ENCODE measurements at places on chromosomes 11 and 22. TPM values are rescaled to one million over a fixed set of nuclear protein-coding genes. Genes with fewer than 3 reads are reported as not detected.

The HTR3B gene
- 0.09 TPM for total RNA-seq

The PATE3 gene
- not detected for total RNA-seq

DNA sequence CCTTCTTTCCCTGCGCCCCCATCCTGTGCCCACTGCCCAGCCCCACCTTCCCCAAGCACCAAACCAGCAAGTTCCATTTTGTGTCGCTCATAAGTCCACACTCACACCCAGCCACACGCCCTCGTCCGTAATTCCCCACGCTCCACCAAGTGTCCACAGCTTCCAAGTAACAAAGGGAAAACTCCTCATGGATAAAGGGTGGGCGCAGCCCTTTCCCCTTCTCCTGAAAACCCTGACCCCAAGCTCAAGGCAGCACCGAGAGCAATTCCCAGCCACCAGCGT lies 458 bp downstream of the FXYD6 start:
- no peak for DNase-seq
- peaks cover 81% of the 10 kb centered on the region for H3K27me3 ChIP-seq
- H3K4me3 ChIP-seq = peak overlapping the region; percentile 36
- H3K4me1 ChIP-seq = peaks cover 12% of the 10 kb centered on the region
- H3K27ac ChIP-seq = no peak overlapping the region
- no peaks in the 10 kb centered on the region for H3K36me3 ChIP-seq

GRCh38 chr11:130726234-130727037 lies 189.8 kb downstream of the SNX19 start:
- peak overlapping the region; percentile 57 for H3K27ac ChIP-seq
- H3K4me3 ChIP-seq = no peak overlapping the region
- H3K27me3 ChIP-seq = no peaks in the 10 kb centered on the region
- no peaks in the 10 kb centered on the region for H3K36me3 ChIP-seq
- no peaks in the 10 kb centered on the region for H3K4me1 ChIP-seq

DNA sequence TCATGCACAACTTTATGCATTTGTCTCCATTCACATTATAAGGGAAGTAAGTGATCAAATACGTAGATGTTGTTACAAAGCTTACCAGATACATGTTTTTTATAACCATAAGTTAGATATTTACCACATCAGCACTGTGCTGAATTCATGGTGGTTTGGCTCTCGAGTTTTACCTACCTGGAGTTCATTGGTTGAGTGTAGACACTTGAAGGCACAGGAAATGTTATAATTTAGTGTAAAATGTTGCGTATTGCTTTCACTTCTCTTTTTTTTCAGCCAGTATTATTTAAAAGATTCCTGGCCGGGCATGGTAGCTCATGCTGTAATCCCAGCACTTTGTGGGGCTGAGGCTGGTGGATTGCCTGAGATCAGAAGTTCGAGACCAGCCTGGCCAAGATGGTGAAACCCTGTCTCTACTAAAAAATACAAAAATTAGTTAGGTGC lies 53.1 kb upstream of the GRK2 start:
- no peaks in the 10 kb centered on the region for H3K27me3 ChIP-seq
- H3K27ac ChIP-seq = no peak overlapping the region
- no peak overlapping the region for H3K4me3 ChIP-seq
- DNase-seq = no peak

DNA sequence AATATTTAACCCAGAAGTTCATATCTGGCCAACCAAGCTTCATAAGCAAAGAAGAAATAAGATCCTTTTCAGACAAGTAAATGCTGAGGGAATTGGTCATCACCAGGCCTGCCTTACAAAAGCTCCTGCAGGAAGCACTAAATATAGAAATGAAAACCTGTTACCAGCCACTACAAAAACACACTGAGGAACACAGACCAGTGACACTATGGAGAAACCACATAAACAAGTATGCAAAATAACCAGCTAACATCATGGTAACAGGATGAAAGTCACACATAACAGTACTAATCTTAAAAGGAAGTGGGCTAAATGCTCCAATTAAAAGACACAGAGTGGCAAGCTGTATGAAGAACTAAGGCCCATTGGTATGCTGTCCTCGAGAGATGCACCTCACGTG lies 311.4 kb downstream of the DYNC2H1 start:
- no peak overlapping the region for H3K4me3 ChIP-seq
- H3K36me3 ChIP-seq = no peaks in the 10 kb centered on the region
- H3K27me3 ChIP-seq = no peaks in the 10 kb centered on the region
- H3K4me1 ChIP-seq = no peaks in the 10 kb centered on the region
- no peak for DNase-seq

DNA sequence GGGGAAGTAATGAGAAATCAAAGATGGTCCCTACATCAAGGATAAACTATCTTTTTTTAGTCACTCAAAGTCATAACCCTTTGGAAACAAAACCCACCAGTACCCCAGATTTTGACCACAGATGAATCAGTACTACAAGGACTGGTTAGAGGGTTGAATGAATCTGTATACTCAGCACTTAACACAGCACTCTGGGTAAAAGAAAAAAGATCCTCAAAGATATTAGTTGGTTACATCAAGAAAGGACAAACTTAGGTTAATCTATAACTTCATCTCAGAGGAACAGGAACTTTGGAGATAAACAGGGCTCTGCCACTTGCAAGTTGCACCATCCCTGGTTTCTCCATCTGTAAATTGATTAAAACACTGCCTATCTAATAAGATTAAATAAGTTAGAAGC lies 18.8 kb downstream of the SC5D start:
- no peaks in the 10 kb centered on the region for H3K4me1 ChIP-seq
- no peak overlapping the region for H3K4me3 ChIP-seq
- H3K27ac ChIP-seq = no peak overlapping the region
- H3K36me3 ChIP-seq = peaks cover 10% of the 10 kb centered on the region
- DNase-seq = no peak
